ENCODE measurements at places on chromosomes 4 and X. TPM values are rescaled to one million over a fixed set of nuclear protein-coding genes. Genes with fewer than 3 reads are reported as not detected.

ZCCHC13 gene
- not detected for total RNA-seq

ZNF141 gene
- 29.9 TPM for total RNA-seq

ZDHHC15 gene
- total RNA-seq, result 0.13 TPM

RASGEF1B gene
- total RNA-seq, result 2.9 TPM

EDA gene
- 15.1 TPM for total RNA-seq
